Stimulated activated CD8-positive, alpha-beta memory T cell treated with anti-CD3 and anti-CD28 coated beads, Interleukin-15, amount 100 ng/mL, for 24 hours (primary cell): ENCODE measurements at places on chromosomes 4 and X.

- DNase-seq = peak; percentile 61
Measured at GRCh38 chrX:317424-318067, 1.1 kb downstream of the GTPBP6 start.

GRCh38 chrX:131778269-131779218 lies 234.7 kb downstream of the OR13H1 start:
- DNase-seq = no peak

DNA sequence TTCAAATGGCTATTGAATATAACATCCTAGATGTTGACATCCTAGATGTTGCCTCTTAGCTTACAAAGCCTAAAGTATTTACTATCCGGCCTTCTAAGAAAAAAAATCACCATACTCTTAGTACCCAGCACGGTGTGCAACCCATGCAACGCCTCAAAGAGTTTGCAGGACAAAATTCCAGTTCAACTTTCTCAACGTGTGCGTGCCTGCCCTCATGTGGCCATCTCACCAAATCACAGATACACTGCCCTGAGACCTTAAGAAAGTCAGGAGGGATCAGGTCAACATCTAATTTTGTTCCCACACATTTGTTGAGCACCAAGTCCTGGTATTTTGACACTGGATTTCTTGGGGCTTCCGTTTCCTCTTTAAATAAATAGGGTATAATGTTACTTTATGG lies 68.3 kb downstream of the CRMP1 start:
- DNase-seq = no peak

DNA sequence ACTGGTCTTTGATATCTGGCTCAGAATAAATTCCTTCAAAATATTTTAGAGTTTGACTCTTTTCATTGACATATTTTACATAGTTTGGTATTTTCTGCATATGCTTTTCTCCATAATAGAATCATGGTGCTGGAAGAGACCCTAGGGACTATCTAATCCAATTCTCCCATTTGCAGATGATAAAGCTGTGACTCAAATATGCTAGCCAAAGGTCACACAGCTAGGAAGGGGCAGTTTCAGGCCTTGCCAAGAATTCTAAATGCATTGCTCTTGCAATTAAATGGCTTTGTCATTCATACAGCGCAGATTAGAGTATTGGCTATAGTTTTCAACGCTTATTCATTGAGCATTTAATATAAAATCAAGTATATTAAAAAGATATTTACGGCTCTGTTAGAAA lies 374.1 kb upstream of the RASGEF1B start:
- no peak for DNase-seq

DNA sequence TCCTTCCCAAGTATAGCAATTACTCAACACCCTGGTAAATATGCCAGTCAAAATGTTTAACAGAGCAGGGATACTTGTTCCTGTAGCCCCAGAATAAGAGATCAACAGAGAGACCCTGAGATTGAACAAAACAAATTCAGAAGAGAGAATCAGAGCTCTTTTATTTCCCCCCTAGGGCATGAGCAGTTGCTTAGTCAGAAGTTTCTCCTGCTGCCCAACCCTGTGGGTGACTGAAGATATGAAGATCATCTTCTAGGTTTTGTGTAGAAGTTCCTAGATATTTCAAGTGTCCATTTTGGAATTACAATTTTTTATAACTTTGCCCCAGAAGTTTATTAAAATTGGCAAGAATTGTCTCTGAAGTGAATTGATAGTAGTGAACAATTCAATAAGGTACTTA lies 59.1 kb upstream of the RXFP1 start:
- DNase-seq = no peak
